Epithelial cell of alveolus of lung (primary cell): ENCODE measurements at places on chromosomes 16 and 17. TPM values are rescaled to one million over a fixed set of nuclear protein-coding genes. Genes with fewer than 3 reads are reported as not detected.

The ZNF750 gene
- total RNA-seq: not detected in 2 replicates

The GSE1 gene
- 21.2 and 41.2 TPM in 2 replicates for total RNA-seq

The ZSCAN10 gene
- total RNA-seq: not detected in 2 replicates

The NPB gene
- 0.26 and 0.48 TPM in 2 replicates for total RNA-seq

The FAM222B gene
- total RNA-seq: 8.9 and 12.0 TPM in 2 replicates

The ARSG gene
- 2.8 and 3.8 TPM in 2 replicates for total RNA-seq

The CHRNE gene
- 0.39 TPM in 1 of 2 replicates, not detected in the other for total RNA-seq
